ENCODE measurements at places on chromosomes 4 and X.

DNA sequence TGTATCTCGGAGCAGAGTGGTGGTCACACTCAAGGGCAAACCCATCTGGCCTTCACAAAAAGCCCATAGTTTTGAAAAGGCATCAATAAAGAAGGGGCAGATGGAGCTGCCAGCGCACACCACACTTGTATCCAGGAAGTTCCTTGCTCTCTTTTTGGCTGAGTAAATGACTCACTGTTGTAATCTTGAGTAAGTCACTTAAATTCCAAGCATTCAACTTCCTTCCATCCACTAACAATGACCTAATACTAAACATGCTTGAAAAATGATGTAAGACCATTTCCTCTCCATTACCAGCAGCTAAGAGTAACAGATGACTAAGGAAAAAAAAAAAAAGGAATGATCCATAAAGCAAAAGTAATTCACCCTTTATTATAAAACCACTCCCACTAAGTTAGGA, 32.4 kb upstream of the MYOZ2 start:
- H3K4me3 ChIP-seq, result no peak overlapping the region
- no peak overlapping the region for H3K27ac ChIP-seq
- peak; percentile 40 for DNase-seq

DNA sequence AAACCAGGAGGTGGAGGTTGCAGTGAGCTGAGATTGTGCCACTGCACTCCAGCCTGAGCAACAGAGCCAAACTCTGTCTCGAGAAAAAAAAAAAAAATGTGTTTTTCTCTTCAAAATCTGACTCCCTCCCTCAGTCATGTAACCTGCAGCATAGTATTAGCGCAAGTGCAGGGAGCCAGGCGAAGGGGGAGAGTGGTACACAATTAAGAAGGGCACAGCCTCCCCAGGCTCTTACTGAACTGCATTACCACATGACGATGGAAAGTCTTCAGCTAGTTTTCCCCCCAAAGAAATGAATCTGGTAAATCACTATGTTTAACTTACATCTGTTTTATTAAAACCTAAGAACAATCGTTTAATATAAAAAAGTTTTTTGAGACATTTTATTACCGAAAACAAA, 32.4 kb downstream of the PALLD start:
- H3K27me3 ChIP-seq, result no peaks in the 10 kb centered on the region
- no peak overlapping the region for H3K27ac ChIP-seq
- H3K36me3 ChIP-seq, result no peaks in the 10 kb centered on the region
- DNase-seq, result no peak
- H3K4me1 ChIP-seq, result no peaks in the 10 kb centered on the region
- no peak overlapping the region for H3K4me3 ChIP-seq

- no peak overlapping the region for H3K27ac ChIP-seq
- no peaks in the 10 kb centered on the region for H3K4me1 ChIP-seq
- H3K4me3 ChIP-seq, result no peak overlapping the region
- no peaks in the 10 kb centered on the region for H3K27me3 ChIP-seq
Measured at GRCh38 chrX:15499976-15500375, 631 bp upstream of the BMX start.

- no peak overlapping the region for H3K4me3 ChIP-seq
- H3K36me3 ChIP-seq, result no peaks in the 10 kb centered on the region
- H3K27me3 ChIP-seq, result no peaks in the 10 kb centered on the region
- DNase-seq, result peak; percentile 36
- no peaks in the 10 kb centered on the region for H3K4me1 ChIP-seq
Measured at GRCh38 chr4:98151145-98151924, 8.1 kb upstream of the STPG2 start.

DNA sequence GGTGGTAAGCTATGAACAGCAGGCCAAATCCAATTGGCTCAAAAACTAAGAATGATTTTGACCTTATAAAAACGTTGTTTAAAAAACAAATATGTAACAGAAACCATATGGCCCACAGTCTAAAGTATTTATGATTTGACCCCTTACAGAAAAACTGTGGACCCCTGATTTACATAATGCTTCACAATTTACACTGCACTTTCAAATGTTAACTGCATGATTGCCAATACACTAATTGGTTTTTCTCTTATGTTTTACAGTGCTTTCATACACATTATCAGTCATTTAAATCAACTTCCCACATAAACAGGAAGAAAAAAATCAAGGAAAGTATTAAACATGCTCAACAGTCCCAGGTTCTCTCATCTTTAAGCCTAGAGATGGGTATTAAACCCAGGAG, 262.6 kb downstream of the CHIC1 start:
- H3K4me1 ChIP-seq, result no peaks in the 10 kb centered on the region
- DNase-seq, result no peak
- H3K27me3 ChIP-seq, result no peaks in the 10 kb centered on the region
- no peak overlapping the region for H3K4me3 ChIP-seq
- H3K36me3 ChIP-seq, result peaks cover 20% of the 10 kb centered on the region
- H3K27ac ChIP-seq, result no peak overlapping the region

DNA sequence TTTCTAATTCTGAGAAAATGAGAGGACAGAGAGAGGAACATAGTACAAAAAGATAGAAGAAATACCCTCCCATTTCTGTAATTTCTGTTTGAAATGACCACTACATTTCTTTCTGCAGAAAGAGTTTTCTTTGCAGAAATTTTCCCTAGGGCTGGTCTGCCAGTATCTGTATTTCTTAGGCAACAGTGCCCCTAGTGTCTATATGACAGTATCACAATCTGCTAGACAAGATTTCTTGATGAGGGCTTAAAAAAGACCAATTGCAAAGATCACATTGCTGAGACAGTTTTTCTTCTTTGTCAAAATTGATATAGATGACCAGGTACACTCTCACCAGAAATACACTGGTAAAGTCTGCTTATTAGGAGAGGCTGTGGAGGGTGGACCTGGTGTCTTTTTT, 81.0 kb upstream of the ZDHHC15 start:
- no peak overlapping the region for H3K4me3 ChIP-seq
- H3K4me1 ChIP-seq, result no peaks in the 10 kb centered on the region
- H3K36me3 ChIP-seq, result peaks cover 5% of the 10 kb centered on the region
- DNase-seq, result peak; percentile 44

Data from common myeloid progenitor, CD34-positive (primary cell).